ENCODE measurements at places on chromosomes 5 and 9.

DNA sequence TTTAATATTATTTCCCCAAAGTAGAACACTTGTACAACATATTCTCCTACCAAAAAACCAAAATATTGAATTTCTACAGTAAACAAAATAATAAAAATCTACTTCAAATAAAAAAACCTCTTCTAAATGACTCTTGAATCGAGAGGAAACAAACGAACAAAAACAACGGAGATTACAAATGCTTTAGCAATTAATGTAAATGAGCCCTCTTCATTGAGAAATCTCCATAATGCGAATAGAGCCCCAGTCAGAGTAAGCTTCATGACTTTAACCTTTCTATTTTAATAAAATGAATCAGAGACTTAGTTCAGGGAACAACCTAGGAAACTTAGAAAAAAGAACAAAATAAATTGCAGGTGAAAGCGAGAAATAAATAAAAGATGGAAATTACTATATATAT is 129.3 kb upstream of the SEMA6A start:
- DNase-seq = no peak

DNA sequence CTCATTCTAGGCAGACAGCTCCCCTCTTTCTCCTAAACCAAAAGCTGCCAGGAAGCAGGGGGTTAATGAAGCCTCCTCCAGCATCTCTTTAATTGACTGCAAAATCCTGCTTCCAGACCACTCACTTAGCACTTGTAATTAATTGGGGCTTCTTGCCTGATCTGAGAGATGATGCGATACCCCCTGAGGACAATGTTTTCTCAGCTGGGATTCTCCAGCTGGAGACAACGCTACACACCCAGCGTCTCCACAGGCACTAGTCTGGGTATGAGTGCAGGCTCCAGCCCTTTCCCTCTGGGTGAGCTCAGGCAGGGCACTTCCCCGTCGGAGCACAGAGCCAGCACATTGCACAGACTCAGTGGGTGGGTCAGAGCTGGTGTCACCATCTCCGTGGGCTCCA is 16.1 kb downstream of the CPLX2 start:
- no peak for DNase-seq

- no peak for DNase-seq
These were observed 1342.1 kb upstream of the C9orf72 start for GRCh38 chr9:28915202-28915930.

DNA sequence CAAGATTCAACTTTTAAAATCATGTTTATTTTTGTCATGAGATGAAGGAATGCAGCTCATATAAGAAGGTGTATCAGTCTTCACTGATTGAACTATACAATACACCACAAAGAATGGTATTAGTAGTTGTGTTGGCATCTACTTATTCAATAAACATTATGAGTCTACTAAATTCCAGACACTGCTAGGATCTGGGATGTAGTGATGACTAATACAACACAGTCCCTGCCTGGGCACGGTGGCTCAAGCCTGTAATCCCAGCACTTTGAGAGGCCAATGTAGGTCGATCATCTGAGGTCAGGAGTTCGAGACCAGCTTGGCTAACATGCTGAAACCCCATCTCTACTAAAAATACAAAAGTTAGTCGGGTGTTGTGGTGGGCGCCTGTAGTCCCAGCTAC is 171.4 kb upstream of the NFIB start:
- DNase-seq = no peak

GRCh38 chr9:95007226-95007869 is 280.8 kb downstream of the AOPEP start:
- no peak for DNase-seq

- DNase-seq = no peak
These were observed 215.6 kb downstream of the EFNA5 start for GRCh38 chr5:107455111-107455544.

Measured in activated B cell treated with CpG ODN at 0.5 μM for 24 hours (primary cell).